ENCODE measurements at places on chromosomes 12 and 14.

GRCh38 chr12:108218921-108219320 is 89.8 kb downstream of the WSCD2 start:
- DNase-seq = no peak

DNA sequence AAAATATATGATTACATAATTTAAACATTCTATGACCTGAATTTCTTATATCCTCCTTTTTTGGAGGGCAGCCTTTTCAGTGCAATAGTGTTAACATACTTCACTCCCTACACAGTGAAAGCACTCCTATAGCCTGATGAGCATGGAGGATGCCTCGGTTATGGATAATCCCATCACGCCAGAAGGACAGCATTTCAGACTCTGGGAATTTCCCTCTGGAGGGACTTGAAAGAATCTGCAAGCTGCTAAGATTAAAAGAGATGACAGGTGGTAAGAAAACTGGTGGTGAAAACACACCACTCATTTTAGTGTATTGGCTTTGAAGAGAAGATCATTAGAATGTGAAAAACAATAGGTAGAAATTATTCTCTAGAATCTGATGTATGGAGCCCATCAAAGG is 99.3 kb upstream of the LMNTD1 start:
- no peak for DNase-seq

- DNase-seq = no peak
Observed at GRCh38 chr12:89450907-89451306, 73.7 kb downstream of the GALNT4 start.

DNA sequence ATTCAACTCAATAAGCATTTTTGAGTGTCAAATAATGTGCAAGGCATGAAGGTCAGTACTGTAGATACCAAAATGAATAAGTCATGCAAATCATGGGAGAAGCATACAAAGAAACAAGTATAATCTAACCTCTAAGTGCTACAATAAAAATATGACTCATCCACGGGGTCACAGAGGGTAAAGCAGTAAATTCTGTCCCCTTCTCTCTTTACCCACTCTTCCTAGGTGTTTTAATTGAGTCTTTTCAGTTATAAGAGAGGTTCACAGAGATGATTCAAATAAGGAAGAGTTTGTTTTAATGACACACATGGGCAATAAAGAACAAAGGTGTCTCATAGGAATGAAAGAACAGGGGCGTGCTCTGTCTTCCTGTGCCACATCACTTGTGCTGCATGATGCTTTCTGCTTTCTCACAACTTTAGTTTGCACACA is 71.5 kb upstream of the DAAM1 start:
- no peak for DNase-seq

DNA sequence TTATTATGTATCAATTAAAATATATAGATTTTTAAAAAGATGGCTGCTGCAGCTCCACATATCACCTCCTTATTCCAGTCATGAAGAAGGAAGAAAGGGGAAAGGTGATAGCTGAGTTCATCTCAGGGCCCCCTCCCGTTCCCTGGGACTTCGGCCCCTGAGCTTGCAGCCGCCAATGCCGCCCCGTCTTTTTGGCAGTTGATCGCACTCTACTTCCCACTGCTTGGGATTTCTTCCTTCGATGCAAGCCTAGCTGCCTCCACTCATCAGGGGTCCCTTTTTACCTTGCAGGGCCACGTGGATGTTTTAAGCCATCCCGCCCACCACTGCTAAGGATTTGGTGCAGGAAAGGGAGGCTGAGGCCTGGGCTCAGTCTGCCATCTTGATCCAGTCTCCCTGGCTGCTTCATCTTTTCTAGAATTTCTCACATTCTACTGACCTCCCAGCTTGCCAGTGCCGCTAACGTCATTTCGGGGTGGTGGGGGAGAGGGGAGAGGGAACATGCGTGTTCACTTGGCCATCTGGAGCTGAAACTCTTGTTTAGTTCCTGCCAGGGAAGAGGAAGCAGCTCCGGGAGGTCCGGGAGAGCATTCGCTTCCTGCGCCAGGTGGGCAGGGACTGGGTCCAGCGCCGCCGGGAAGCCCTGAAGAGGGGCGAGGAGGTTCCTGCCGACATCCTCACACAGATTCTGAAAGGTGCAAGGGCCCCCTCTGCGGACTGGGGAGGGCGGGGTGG is 31.3 kb downstream of the CYP46A1 start:
- DNase-seq = no peak

GRCh38 chr12:114371250-114371649 is 34.7 kb downstream of the TBX5 start:
- DNase-seq = no peak

DNA sequence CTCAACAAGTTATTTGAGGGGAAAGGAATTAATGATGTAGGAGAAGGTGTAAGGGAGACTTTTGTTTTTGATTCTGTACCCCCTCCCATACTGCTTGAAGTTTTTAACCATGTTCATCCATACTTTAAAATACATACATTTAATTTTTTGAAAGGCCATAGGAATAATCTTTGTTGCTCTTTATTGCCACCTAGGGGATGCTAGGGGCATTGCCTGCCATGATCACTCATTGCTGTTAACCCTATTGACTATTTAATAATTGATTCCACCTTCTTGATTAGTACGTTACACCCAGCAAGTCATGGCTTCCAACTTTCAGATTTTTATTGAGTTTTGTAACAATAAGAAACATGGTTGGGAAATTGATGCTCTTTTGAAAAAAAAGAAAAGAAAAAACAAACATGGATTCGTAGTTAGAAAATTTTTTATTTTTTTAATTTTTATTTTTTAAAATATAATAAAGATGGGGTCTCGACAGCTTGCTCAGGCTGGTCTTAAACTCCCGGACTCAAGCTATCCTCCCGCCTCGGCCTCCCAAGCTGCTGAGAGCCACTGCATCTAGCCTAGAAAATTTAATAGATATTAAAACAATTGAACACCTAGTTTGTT is 8.5 kb upstream of the PRKAB1 start:
- DNase-seq = no peak

- no peak for DNase-seq
Observed at GRCh38 chr12:110282300-110282860, 1.3 kb downstream of the ATP2A2 start.

DNA sequence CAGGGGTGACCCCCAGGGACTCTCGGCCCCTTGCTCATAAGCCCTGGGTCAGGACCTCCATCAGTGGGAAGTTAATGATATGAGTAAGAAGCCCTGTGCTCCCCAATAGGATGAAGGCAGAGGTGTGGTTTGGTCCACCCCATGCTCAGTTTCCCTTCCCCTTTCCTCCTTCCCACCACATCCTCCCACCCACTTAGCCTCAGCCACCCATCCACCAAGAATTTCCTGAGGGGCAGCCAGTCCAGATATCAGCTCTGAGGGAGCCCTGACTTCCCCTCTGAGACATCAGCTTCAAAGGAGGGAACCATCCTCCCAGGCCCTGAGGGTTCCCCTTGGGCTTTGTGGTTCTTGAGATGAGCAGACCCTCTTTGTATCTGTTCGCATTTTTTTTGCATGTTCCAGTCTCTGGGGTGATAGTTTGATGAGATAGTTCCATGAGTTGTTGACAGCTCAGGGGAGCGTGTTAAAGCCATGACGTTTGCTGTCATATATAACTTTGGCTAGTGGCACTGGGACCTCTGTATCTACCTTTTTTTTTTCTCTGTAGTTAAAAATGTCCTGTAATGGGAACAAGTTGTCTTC is 71.2 kb downstream of the LGMN start:
- peak; percentile 61 for DNase-seq

- DNase-seq = no peak
Observed at GRCh38 chr14:85479306-85479705, 50.6 kb upstream of the FLRT2 start.

GRCh38 chr14:96094656-96095055 is 55.5 kb downstream of the C14orf132 start:
- DNase-seq = no peak

DNA sequence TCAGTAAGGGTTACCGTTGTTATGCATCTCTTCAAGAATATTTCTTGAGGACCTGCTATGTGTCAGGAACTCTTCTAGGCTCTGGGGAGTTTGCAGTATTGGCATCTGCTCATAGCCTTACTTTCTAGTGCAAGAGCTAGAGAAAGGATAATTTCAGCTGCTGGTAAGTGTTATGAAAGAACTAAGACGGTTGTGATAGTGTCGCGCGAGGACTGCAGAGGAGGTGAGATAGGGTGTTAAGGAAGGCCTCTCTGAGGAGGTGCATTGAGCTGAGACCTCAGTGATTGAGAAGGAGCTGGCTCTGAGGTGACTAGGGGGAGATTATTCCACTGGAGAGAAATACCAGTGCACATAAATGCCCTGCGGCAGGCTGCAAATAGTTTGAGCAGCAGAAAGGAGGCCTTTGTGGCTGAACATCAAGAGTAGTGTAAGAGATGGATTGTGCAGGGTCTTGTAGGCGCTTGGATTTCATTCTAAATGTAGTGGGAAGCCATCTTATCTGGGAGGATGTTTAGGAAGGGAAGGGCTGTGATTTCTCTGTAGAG is 824 bp downstream of the DDX55 start:
- DNase-seq = no peak

DNA sequence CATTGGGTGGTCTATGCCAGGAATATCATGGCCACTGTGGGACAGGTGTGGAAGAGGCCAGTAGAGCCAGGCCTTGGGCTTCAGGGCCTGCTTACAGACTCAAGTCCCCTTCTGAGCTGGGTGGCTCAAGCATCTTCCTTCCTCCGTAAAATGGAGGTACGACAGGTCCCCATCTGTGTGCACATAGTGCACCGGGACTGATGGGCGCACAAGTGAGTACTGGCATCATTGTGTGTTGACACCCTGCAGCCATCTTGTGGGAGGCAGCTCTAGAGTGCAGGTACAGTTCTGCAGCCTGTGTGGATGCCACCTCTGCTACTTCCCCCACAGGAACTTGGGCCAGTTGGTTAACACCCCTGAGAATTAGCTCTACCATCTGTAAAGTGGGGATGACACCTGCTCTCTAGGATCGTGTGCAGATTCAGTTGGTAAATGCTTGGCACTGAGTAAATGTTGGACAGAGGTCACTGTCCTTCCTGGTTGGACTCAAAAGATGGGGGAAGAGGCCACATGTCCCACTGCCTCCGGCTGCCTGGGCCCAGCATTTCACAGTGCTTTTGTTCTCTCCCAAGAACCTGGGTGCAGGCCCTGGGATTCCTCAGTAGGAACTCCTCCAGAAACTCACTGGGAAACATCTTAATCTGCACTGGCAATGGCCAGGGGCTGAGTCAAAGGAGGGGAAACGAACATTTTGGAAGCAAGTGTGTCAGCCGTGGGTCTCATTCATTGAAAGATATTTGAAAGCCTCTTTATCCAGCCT is 70.6 kb downstream of the C14orf132 start:
- no peak for DNase-seq

DNA sequence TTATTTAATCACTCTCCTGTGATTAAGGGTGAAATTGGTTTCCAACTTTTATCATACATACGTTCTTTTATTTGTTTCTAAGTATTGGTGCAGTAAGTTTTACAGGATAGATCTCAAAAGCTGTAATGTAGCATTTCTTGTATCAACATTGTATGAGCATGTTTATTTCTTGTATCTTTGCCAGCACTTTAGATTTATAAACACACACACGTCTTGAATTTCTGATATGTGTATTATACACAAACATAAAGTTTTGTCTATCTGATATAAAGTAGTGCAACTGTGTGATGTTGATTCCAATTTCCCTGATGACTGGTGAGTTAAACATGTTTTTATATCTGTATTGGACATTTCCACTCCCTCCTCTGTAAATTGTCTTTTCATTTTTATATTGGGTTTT is 134.7 kb downstream of the NOVA1 start:
- no peak for DNase-seq

- no peak for DNase-seq
Observed at GRCh38 chr14:73719361-73719760, 5.2 kb upstream of the PNMA1 start.

- DNase-seq = no peak
Observed at GRCh38 chr12:121568971-121569751, 11.7 kb downstream of the KDM2B start.

- DNase-seq = no peak
Observed at GRCh38 chr14:77859934-77860570, 60.1 kb downstream of the ADCK1 start.

DNA sequence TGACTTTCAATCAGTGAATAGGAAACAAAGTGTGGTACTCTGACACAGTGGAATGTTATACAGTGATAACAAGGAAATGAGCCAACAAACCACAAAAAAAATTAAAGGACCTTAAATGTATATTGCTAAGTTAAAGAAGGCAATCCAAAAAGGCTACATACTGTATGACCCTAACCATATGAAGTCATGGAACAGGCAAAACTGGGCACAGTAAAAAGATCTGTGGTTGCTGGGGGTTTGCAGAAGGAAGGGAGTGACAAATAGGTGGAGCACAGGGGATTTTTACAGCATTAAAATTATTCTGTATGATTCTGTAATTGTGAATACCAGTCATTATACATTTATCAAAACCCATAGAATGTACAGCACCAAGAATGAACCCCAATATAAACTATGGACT is 112.6 kb downstream of the KCNC2 start:
- no peak for DNase-seq

DNA sequence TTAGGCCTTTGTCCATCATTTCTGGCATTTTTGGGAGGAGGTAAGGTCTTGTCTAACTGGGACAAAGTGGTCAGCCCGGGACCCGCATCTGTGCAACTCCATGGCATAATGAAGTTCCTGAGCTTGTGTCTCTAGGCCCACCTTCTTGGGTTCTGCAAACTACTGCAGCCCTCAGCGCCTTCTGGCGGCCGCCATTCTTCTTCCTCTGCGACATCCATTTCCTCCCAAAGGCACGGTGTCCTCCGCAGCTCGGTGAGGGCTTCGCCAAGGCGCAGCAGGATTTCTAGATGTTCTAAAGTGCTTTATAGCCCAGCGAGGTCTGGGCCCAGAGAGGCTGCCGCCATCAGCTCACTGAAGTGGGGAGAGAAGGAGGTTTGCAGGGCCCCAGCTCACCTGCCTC is 134.4 kb upstream of the OR4E1 start:
- no peak for DNase-seq

DNA sequence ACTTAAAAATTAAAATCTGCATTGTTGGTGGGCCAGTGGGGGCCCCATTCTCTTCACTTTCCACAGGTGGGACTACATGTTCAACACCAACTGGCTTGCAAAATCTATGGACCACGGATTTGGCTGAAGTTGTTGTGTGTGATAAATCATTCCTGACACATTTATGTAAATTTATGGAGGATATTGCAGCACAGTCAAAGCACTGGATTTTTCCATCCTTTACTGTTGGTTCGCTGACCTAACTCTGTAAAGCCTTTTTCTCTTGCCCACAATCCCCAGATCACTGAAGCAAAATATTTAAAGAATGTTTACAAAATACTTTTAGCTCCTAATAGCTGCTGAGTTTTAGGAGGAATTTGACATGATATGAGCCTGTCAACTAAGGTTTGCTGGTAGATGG is 219.7 kb upstream of the PRICKLE1 start:
- DNase-seq = no peak

All from stimulated activated CD8-positive, alpha-beta memory T cell treated with anti-CD3 and anti-CD28 coated beads, Interleukin-4, amount 100 ng/mL, for 24 hours (primary cell).